ENCODE measurements at places on chromosomes 2 and 18. TPM values are rescaled to one million over a fixed set of nuclear protein-coding genes. Genes with fewer than 3 reads are reported as not detected.

The ECEL1 gene
- total RNA-seq, result not detected

DNA sequence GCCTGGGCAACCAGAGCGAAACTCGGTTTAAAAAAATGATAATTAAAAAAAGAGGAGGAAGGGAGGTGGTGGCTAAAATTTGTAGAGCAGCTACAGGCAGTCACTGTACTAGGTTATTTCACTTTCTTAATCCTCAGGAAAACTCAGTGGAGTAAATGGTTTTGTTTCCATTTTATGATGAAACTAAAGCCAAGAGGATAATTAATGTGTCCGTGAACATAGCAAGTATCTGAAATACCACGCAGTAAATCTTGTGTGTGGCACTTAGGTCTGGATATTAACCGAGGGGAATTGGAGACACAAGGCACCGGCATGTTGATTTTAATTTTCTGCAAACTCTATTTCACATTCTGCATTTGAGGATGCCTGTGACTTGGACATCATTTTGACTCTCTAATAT lies 14.5 kb downstream of the SH3BP4 start:
- H3K27ac ChIP-seq, result no peak overlapping the region
- H3K4me1 ChIP-seq, result no peaks in the 10 kb centered on the region
- no peak for DNase-seq
- no peaks in the 10 kb centered on the region for H3K36me3 ChIP-seq
- H3K4me3 ChIP-seq, result no peak overlapping the region
- no peaks in the 10 kb centered on the region for H3K27me3 ChIP-seq

DNA sequence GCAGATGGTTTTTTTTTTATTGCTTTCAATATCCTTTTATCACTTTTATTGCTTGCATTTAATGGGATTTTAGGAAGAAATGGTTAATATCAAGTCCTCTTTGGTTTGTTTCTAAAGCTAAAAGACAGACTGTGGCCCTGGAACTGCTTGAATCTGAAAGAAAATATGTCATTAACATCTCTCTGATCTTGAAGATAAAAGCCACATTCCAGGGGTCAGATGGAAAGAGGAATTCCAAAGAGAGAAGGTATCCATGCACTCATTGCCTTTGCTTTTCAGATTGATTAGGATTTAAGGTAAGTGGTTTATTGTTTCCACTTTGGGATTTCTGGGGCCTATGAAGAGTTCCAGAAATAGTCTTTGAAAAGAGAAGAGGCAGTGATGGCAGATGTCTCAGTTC lies 54.1 kb downstream of the ARHGEF33 start:
- no peaks in the 10 kb centered on the region for H3K4me1 ChIP-seq
- no peak overlapping the region for H3K4me3 ChIP-seq
- no peaks in the 10 kb centered on the region for H3K27me3 ChIP-seq
- H3K36me3 ChIP-seq, result no peaks in the 10 kb centered on the region
- no peak overlapping the region for H3K27ac ChIP-seq
- DNase-seq, result no peak

The ALPP gene
- total RNA-seq, result not detected

GRCh38 chr18:11066038-11066437 lies 83.3 kb downstream of the PIEZO2 start:
- DNase-seq, result no peak
- no peaks in the 10 kb centered on the region for H3K36me3 ChIP-seq
- H3K27ac ChIP-seq, result no peak overlapping the region
- no peaks in the 10 kb centered on the region for H3K27me3 ChIP-seq
- H3K4me1 ChIP-seq, result no peaks in the 10 kb centered on the region

DNA sequence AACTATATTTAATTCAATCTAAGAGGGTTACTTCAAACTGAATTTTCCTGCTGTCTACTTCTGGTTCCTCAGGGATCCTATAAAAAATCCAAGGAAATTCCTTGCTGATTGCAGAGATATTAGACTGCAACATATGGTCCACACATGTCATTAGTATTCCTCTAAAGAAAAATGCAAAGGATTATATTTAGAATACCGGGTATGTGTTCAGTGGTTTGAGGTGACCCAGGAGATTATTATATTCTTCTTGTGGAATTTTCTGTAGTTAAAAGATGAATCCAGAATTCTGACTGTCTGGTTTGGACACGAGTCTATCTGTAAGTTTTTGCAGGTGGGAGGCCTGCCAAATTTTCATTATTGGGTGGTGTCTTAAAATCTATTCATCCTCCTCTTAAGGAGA lies 18.2 kb downstream of the HOXD1 start:
- H3K4me3 ChIP-seq, result no peak overlapping the region
- H3K27me3 ChIP-seq, result no peaks in the 10 kb centered on the region
- no peaks in the 10 kb centered on the region for H3K36me3 ChIP-seq
- H3K4me1 ChIP-seq, result no peaks in the 10 kb centered on the region
- no peak for DNase-seq
- no peak overlapping the region for H3K27ac ChIP-seq

The SP140L gene
- 98.6 TPM for total RNA-seq

DNA sequence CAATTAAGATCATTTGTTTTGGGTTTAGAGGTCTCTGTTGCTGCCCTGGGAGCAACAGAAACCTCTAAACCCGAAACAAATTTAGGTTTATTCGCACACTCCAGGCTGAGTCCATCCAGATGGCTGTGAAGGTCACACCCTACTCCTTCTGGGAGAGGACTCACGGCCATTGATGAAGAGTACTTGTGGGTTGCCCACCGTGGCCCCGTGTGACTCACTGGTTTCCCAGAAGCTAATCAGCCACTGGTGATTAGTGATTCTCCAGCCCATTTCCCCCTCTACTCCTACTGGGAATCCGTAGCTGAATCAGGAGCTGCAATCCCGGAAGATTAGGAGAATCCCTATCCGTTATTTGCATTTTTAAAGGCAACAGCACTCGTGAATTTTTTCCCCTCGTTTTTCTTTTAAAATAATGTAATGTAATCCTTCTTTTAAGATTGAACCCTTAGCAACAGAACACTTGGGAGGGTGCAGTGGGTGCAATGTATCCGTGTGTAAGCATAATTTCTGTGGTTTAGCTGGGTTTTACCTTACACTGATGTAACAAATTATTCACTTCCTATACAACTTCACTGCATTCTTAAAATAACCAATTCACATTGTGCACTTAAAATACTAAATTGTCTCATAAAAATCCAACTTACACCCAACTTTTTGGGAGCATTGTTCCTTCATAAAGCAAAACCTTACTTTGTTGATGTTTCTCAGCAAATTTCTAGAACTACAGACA lies 27.5 kb upstream of the EPAS1 start:
- H3K4me1 ChIP-seq, result no peaks in the 10 kb centered on the region
- no peak overlapping the region for H3K27ac ChIP-seq
- H3K4me3 ChIP-seq, result no peak overlapping the region

The CDKL4 gene
- total RNA-seq, result not detected

DNA sequence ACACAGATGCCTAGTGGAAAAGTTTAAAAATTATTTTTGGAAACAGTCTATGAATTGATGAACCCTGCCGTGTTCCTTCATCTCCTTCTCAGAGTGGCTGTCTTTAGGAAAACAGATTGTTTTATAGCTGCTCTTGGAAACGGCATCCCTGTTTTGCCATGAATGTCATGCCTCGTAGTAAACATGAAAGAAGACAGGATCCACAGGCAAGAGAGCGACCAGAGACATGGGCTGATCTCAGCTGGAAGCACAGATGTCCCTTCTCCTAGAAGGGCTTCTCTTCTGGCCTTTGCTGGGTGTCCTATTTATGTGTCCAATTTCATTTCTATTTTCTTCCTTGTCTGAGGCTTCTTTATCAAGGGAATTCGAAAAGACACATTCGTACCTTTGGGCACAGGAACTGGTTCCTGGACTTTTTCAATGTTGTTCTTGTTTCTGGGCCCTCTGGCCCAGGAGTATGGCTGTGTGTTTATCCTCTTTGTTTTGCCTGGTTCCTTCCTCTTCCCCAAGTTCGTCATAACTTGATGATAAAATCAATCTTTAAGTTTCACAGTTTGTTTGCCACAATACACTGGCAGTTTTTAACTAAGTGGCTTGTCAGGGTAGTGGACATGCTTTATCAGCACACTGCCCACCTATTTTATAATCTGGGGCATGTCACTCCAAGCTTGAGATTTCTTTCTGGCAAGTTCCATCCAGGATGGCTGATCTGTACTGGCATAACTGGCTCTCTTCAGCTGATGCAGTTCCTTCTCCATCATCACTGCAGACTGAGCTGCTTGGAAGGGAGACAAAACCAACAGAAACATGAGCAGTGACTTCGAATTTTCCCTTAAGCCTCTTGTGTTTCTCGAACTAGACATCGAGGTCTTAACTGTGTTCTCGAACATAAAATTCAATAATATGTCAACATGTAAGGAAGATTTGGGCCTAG lies 63.2 kb upstream of the MGAT4A start:
- no peaks in the 10 kb centered on the region for H3K36me3 ChIP-seq
- H3K4me3 ChIP-seq, result no peak overlapping the region
- H3K27me3 ChIP-seq, result no peaks in the 10 kb centered on the region
- no peaks in the 10 kb centered on the region for H3K4me1 ChIP-seq
- no peak overlapping the region for H3K27ac ChIP-seq
- DNase-seq, result no peak

The CXCR1 gene
- total RNA-seq, result not detected

The HOXD4 gene
- not detected for total RNA-seq

DNA sequence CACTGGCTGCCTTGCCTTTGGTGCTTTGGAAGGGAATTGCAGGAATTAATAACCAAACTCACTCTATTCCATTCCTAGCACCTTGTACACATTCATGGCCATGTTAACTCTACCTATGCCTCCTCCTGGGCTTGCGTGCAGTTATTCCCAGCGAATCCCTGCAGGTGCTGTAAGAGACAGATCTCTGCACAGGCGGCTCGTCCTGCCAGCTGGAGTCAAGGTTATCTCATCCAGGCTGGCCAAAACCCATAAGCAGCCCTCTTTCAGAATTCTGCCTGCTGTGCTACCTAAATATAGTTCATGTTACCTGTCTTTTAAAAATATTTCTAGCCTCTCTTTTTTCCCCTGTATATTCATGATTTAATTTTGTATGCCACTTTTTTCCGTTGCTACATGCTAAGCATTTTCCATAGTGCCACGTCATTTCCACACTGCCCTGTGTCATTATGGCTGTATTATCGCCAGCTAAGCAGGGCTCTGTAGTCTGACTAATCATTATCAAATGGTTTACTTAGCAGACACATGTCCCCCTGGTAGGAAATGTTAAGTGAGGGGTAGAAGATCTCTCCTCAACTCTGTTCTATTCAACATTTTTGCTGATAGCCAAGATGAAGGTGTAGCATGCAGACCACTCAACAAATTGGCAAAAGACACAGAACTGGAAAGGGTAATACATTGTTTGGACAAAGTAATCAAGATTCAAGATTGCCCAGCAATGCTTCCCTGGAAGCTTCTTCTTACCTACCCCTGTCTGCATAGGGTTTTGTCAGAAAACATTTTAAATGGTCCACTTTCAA lies 79.7 kb upstream of the TAF1B start:
- no peaks in the 10 kb centered on the region for H3K36me3 ChIP-seq
- no peaks in the 10 kb centered on the region for H3K27me3 ChIP-seq
- peaks cover 21% of the 10 kb centered on the region for H3K4me1 ChIP-seq

GRCh38 chr2:25286723-25287483 lies 54.8 kb downstream of the DNMT3A start:
- H3K27me3 ChIP-seq, result no peaks in the 10 kb centered on the region
- peaks cover 44% of the 10 kb centered on the region for H3K4me1 ChIP-seq
- H3K36me3 ChIP-seq, result peaks cover 8% of the 10 kb centered on the region
- peak; percentile 35 for DNase-seq

The VAMP5 gene
- total RNA-seq, result 25.6 TPM

DNA sequence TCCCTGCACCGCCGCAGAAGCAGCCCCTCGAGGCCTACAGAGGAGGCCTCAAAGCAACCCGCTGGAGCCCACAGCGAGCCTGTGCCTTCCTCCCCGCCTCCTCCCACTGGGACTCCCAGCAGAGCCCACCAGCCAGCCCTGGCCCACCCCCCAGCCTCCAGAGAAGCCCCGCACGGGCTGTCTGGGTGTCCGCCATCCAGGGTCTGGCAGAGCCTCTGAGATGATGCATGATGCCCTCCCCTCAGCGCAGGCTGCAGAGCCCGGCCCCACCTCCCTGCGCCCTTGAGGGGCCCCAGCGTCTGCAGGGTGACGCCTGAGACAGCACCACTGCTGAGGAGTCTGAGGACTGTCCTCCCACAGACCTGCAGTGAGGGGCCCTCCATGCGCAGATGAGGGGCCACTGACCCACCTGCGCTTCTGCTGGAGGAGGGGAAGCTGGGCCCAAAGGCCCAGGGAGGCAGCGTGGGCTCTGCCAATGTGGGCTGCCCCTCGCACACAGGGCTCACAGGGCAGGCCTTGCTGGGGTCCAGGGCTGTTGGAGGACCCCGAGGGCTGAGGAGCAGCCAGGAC lies 31.2 kb downstream of the GPC1 start:
- no peak for DNase-seq
- no peaks in the 10 kb centered on the region for H3K27me3 ChIP-seq
- no peaks in the 10 kb centered on the region for H3K36me3 ChIP-seq

- H3K27ac ChIP-seq, result no peak overlapping the region
- no peaks in the 10 kb centered on the region for H3K36me3 ChIP-seq
- H3K4me1 ChIP-seq, result no peaks in the 10 kb centered on the region
- H3K4me3 ChIP-seq, result no peak overlapping the region
- no peak for DNase-seq
- no peaks in the 10 kb centered on the region for H3K27me3 ChIP-seq
Measured at GRCh38 chr2:205047273-205047839, 502.1 kb downstream of the PARD3B start.

The NT5C1B gene
- total RNA-seq, result not detected

DNA sequence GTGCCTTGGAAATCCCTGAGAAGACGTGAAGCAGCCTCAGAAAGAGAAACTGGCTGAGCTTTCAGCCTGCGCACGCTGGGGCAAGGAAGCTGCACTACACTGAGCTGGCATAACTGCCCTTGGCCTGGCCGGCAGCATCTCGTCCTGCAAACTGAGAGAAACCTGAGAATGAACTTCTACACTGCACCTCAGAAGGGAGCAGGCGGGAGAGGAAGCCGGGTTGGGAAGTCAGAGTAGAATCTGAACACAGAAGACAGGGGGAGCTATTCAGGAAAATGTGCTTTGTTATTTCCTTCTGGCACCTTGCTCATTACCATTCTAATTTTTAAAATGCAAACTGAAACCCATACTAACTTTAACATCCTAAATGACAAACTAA lies 70.9 kb downstream of the ZEB2 start:
- H3K27ac ChIP-seq, result no peak overlapping the region
- no peaks in the 10 kb centered on the region for H3K27me3 ChIP-seq
- H3K36me3 ChIP-seq, result no peaks in the 10 kb centered on the region
- no peaks in the 10 kb centered on the region for H3K4me1 ChIP-seq
- DNase-seq, result no peak

DNA sequence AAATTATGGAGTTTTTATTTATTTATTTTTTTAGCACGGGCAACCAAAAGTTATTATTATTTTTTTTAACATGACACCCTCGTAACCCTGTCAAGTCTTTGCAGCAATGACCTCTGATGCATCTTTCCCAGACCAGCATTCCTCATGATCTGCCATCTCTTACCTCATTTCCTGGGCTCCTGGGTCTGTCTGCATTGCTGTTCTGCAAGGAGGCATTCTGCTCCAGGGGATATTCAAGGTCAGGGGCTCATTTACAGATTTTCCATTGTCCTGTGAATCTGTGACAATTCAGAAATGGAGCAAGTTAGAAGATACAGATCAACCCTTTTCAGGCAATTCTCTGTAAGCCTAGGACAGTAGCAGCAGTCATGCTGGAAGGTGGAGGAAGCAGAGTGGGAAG lies 43.0 kb downstream of the NGEF start:
- H3K4me3 ChIP-seq, result no peak overlapping the region
- no peaks in the 10 kb centered on the region for H3K27me3 ChIP-seq
- no peak for DNase-seq
- H3K36me3 ChIP-seq, result no peaks in the 10 kb centered on the region

- peaks cover 64% of the 10 kb centered on the region for H3K27me3 ChIP-seq
- H3K4me3 ChIP-seq, result no peak overlapping the region
- no peaks in the 10 kb centered on the region for H3K36me3 ChIP-seq
- H3K4me1 ChIP-seq, result peaks cover 43% of the 10 kb centered on the region
Measured at GRCh38 chr2:72915320-72915906, 1.9 kb upstream of the EMX1 start.

Data from CD4-positive, alpha-beta memory T cell (primary cell).